ENCODE measurements at places on chromosomes 3 and 15.

DNA sequence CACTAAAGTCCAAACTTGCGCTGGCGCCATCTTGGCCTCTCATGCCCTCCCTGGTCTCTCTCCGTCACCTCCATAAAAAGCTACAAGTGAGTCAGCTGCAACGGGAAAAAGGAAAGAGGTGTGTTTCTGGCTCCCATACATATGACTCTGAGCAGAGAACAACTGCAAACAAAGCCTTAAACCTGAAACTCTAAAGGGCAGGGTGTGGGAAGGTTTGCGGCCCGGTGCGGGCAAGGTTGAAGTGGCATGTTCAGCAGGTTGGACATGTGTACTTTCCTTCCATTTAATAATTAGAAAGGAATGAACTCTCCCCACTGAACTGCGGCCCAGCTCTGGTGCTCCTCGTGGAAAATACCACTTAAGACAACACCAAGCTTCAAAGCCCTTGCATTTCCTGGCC lies 59.0 kb upstream of the PPARG start:
- DNase-seq = no peak

DNA sequence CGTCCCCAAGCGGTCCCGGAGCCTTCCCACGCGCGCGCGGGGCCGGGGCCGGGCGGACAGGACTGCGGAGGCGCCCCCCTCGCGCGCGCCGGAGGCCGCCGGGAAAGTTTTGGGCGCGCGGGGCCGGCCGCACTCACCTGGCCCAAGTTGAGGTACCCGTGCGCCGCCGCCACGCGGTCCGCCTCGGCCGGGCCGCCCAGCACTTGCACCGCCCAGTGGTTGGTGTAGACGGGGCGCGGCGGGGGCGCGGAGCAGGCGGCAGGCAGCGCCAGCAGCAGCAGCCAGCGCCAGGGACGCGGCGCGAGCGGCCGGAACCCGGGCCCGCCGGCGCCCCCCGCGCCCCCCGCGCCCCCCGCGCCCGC lies 289 bp downstream of the PCSK6 start:
- no peak for DNase-seq

DNA sequence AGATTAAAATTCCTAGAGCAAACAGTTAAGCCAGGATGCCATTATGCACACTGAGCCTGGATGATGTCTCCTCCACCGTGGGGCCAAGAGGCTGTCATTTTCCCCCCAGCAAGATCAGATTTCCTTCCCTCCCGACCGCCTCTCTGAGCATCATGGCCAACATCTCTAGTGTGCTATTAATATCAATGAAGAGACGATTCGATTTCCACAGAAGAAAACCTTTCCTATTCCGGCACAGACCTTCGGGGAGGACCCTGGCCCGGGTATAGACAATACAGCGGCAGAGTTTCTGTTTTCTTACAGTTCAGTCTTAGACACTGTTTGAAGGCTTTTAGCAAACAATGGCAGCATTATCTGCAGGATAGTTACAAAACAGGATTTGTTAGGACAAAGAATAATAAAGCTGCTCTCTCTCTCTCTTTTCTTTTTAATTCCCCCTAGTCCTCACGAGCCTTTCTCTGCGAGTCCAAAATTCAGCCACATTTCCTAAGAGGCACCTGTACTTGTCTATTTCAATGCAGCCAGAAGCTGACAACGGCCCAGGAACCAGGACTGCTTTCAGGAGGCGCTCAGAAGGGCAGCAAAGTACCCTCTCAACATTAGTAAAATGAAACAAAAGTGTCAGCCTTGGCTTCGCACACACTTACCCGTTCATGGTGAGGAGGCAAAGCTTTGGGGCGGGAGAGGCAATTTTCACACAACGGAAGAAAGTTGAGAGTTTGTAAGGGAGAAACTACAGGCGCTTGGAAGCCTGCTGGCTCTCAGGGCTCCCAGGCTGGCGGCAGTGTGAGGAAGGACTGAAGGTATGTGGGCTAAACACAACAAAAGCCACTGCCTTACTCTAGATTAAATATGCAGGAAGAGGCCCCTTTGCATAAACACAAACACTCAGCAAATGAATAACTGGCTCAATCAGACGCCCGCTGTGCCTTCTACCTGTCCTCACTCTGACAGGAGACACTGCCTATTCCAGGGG lies 278.0 kb downstream of the FOXP1 start:
- DNase-seq = no peak

- no peak for DNase-seq
Observed at GRCh38 chr3:101195951-101196713, 124.2 kb downstream of the IMPG2 start.

GRCh38 chr15:71627604-71628003 lies 182.8 kb upstream of the NR2E3 start:
- no peak for DNase-seq

Measured in CD4-positive, alpha-beta T cell treated with Interleukin-21 for 1 hour (primary cell).